Stimulated activated CD8-positive, alpha-beta memory T cell treated with anti-CD3 and anti-CD28 coated beads, Interleukin-7, amount 100 ng/mL, for 24 hours (primary cell): ENCODE measurements at places on chromosomes 2 and 18.

- no peak for DNase-seq
Measured at GRCh38 chr2:65353927-65354326, 78.5 kb downstream of the SPRED2 start.

DNA sequence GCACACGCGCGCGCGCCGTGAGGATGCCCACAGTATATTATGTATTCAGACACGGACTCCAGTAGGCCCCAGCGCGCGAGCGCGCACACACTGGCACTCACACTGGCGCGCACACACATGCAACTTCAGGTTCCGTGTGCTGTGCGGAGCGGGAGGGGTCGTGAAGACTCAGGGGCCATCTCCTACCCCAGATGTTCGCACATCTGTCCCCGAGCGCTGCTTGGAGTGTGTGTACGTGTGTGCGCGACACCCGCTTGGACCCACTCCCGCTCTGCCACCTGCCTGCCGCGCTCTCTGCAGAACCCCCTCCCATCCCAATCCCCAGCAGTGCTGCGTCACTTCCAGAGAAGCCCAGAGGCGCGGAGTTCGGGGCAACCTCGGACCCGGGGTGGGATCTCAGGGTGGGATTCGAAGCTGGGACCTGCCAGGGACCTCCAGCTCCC is 2.6 kb downstream of the NRP2 start:
- DNase-seq, result no peak

DNA sequence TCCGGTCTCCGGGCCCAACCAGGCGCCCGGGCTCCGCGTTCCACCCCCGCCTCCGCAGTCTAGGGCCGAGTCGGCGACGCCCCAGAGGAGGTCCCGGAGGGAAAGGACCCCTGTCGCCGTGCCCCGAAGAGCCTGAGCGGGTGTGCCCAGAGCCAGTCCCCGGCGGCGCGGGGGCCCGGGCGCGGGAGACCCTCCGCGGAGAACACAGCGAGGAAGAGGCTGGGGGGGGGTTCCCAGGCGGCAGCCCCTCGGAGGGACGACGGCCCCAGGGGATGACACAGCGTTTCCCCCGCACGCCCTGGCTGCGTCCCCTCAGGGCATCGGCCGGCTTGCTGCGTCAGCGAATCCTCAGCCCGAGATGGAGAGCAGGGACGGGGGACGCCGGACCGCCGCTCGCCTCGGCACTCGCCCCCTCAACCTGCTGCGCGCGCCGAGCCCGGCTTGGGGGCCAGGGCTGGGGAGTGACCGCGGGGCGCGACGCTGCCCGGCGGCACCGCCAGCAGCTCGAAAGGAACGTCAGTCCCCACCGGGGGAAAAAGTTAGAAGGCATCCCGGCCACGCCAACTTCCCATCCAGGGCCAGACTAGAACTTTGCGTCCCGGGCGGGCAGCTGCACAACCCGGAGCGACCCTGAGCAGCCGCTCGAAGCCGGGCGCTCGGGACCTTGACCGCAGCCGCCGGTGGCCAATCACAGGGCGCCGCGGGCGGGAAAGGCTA is 711 bp downstream of the SFXN5 start:
- no peak for DNase-seq

- no peak for DNase-seq
Measured at GRCh38 chr2:203694191-203694590, 12.2 kb upstream of the CD28 start.

DNA sequence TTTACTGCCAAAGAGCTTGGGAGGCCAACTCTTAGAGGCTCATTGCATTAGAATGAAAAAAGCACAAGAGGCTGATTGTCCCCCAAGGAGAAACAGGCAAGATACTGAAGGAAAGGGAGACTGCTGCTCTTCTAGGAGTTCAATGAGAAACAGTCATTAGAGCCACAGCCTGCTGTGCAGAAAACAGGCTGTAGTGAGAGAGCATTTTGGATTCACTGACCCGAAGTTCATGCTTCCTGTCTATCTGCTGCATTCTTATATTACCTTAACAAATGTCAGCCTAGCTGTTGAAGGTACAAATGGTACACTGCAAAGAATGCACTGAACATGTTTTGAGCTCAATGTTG is 423.3 kb downstream of the SETBP1 start:
- no peak for DNase-seq

- DNase-seq, result no peak
Measured at GRCh38 chr2:219282375-219282774, 3.2 kb downstream of the DNAJB2 start.

GRCh38 chr18:8980496-8980895 is 122.0 kb upstream of the NDUFV2 start:
- DNase-seq, result no peak

- DNase-seq, result no peak
Measured at GRCh38 chr18:62187543-62188510, 772 bp downstream of the RELCH start.

- DNase-seq, result no peak
Measured at GRCh38 chr2:224968051-224968450, 74.2 kb downstream of the DOCK10 start.

DNA sequence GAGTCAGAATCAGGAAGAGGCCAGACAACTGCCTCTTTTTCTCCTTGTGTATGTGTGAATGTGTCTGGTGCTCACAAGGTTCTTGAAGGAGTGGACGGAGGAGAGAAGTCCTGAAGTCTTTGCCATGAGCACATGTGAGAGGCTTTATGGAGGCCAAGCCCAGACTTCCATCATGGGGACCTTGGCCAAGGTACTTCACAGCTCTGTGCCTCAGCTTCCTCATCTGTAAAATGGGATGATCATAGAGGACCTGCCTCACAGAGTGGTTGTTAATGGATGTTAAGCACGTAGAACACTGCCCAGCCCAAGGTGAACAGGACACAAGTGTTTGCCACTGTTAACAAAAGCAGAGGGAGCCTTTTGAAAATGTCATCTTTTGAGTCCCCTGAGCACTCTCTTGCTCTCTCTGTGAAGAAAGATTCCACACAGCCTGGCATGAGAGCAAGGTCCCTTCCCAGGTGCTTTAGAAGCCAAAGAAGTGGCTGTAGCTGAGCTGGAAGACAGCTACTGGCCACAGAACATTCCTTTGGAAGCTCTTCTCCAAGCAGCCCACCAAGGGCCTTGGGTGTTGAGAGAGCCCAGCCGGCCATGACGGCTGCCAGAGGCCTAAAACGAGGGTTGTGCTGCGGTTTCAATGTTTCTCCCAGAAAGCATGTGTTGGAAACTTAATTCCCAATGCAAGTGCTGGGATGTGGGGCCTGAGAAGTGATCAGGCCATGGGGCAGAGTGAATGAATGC is 41.8 kb upstream of the ASPRV1 start:
- DNase-seq, result no peak

DNA sequence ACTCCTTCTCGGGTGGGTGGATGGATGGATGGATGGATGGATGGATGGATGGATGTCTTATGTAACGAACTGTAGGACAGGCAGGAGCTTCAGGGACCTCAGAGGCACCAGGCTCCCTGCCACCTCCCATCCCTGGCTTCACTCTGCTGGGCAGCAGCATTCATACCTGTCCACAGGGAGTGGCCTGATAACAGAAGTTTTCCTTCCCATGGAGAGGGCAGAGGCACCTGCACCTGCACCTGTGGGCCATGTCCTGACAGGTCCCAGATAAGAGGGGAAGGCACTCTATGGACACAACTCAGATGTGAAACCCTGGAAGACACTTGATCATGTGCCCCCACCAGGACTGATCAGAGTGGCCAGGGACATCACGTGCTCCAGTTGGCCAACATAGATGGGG is 142.3 kb downstream of the GBX2 start:
- no peak for DNase-seq

- no peak for DNase-seq
Measured at GRCh38 chr2:152488075-152488474, 153.1 kb downstream of the FMNL2 start.

- DNase-seq, result no peak
Measured at GRCh38 chr2:151774506-151774905, 40.2 kb upstream of the NEB start.

GRCh38 chr18:23693846-23694245 is 4.6 kb downstream of the LAMA3 start:
- no peak for DNase-seq

DNA sequence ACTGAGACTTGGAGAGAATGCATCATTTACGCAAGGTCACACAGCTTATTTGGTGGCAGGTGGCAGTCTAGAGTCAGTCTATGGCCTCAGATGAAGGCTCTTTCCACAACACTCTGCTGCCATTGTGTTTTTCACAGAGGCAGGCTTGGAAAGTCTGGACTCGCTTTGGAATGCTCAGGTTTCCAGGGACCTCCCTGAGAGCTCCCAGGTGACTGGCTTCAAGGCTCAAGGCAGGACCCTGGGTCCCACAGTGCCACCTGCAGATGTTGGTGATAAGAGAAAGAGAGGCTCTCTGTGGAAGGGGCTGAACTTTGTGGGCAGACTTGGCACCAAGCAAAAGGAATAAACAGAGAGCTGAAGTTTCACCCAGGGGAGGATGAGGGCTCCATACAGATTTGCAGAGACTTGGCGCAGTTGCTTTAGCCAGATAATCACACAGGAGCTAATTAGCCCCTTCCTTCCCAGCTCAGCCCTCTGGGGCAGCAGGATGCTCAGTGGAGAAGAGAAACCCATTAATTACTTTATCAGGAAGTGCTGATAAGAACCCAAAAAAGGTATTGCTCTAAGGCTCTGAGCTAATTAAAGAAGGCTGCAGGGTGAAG is 103.5 kb downstream of the LBH start:
- DNase-seq, result no peak
